ENCODE measurements at places on chromosomes 1 and 21.
A peak's percentile ranks its signal among the peaks of the same experiment; 100 is the strongest.

- DNase-seq: peak; percentile 42
These were observed 67.3 kb downstream of the NOS1AP start for GRCh38 chr1:162136760-162137159.

DNA sequence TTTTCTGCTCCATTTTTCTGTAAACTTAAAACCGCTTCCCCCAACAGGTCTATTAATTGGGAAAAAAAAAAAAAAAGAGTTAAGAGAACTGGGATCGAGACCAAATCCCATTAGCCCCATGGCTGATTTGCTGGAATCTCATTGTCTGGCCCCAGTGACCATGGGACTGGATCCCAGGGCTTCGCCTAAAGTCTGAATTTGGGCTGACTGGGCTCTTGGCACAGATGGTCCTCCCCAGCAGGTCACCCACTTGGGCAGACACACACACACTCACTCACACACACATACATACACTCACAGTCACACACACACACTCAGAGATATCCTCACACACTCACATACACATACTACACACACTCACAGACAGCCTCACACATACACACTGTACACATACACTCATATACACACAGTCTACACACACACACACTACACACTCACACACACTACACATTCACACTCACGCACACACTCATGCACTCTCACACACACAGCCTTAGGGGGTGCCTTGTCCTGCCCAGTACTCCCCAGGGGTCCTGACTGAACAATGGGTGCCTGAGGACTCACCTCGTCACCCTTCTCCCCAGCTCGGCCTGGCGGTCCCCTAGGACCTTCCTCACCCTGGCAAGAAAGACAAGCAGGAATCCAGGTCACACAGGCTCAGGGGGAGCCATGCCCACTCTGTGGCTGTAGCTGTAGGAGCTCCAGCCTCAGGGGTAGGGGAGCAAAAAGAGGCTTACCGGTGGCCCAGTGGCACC lies 7.5 kb downstream of the COL9A2 start:
- no peak for DNase-seq

GRCh38 chr21:19731251-19731650 lies 1267.0 kb upstream of the NCAM2 start:
- DNase-seq: no peak

DNA sequence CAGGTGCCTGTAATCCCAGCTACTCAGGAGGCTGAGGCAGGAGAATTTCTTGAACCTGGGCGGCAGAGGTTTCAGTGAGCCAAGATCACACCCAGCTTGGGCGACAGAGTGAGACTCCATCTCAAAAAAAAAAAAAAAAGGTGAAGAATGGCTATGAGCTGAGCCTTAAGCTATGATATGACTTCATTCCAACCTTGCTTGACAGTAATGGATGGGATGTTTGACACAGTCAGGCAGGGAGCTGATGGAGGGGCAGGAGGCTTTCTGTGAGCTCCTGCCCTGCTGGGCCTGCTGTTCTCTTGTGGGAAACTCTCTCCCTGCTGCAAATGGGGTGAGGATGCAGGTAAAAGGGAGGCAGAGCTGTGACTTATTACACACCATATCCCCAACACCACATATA lies 27.6 kb downstream of the NCF2 start:
- no peak for DNase-seq
